ENCODE measurements at places on chromosomes 1 and 21.

GRCh38 chr1:66556161-66556611 lies 22.2 kb downstream of the SGIP1 start:
- no peak for DNase-seq

- no peak for DNase-seq
Measured at GRCh38 chr1:11421443-11421842, 57.5 kb upstream of the DISP3 start.

GRCh38 chr1:21129407-21129806 lies 47.3 kb downstream of the EIF4G3 start:
- no peak for DNase-seq

DNA sequence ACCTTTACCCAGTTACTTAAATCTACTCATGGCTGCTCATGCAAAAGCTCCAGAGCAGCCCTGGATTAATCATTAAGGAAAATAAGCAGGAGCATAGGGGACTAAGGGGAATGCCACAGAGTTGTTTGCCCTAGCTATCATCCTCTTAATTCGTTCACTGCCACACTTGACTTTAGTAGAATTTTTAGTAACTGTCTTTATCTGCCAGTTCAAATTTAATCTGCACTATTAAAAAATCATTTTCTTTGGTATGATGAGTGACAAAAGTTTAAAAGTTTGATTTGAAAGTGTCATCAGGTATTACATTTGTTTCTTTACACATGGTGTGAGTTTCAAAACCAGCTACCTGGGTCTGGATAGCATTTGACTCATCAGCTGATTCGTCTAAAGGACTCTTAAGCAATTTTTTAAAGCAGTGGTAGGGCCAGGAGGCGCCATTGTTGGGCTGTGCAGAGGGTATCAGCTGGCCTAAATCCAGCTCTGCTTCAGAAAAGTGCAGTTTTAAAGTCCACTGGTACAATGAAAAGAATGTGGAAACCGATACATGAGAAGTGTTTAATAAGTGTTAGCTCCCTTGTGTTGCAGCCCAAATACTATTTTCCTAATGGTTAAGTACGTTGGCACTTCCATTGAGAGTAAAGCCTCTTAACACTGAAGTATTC lies 69.9 kb upstream of the DR1 start:
- no peak for DNase-seq

- DNase-seq: no peak
Measured at GRCh38 chr1:212482637-212483441, 50.1 kb downstream of the NENF start.

Data from psoas muscle (tissue), 8 donors.